ENCODE measurements at places on chromosomes 5 and 9.

GRCh38 chr5:73709536-73710129 is 83.6 kb downstream of the ARHGEF28 start:
- DNase-seq = no peak

DNA sequence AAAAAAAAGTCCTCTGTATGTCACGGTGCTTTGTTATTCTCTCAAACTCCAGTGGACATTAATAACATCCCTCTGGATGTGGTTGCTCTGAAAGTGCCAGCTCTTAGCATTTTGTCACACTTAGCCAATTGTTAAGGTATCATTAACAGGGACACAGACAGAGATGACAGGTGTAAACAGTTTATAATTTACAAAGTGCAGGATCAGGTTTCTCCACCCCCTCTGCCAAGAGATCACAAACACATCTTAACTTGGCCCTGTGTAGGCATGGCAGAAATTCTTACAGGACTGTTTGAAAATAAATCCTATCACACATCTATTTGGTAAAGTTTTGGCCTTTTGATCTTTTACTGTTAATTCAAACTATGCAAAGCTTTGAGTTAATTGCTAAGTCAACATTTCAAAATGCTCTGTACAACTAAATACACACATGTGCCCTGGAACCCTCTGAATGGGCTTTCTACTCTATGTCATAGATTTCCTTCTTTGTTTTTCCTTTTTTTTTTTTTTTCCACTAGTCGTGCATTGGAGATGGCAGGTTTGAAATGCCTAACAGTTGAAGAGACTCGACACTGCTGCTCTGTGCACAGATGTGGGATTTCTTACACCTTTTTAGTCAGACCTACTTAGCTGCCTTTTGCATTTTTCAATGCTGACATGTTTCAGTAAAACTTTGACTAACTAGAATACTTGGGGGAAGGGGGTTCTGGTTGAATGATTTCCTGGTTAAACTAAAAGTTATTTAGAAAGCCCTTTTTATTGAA is 41.7 kb downstream of the SEMA6A start:
- DNase-seq = no peak

DNA sequence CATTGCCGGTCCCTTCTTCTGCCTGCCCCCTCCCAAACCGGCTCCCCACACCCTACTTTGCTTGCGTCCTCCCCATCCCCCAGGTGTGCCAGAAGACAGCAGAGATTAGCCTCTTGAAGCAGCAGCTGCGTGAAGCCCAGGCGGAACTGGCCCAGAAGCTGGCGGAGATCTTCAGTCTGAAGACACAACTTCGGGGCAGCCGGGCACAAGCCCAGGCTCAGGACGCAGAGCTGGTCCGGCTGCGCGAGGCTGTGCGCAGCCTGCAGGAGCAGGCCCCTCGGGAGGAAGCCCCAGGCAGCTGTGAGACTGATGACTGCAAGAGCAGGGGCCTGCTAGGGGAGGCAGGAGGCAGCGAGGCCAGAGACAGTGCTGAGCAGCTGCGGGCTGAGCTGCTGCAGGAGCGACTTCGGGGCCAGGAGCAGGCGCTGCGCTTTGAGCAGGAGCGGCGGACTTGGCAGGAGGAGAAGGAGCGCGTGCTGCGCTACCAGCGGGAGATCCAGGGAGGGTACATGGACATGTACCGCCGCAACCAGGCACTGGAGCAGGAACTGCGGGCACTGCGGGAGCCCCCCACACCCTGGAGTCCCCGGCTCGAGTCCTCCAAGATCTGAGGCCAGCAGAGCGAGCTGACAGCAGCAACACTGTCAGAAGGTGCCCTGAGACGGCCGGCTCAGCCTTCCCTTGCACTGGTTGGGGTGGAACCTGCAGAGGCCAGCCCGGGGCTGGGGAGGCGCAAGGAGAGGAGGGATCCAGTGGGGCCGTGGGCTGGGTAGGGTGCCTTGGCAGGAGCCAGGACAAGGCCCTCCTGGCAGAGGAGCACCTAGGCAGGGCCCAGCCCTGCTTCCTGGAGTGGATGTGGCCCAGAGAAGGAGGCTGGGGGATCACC is 8.3 kb downstream of the N4BP3 start:
- no peak for DNase-seq

DNA sequence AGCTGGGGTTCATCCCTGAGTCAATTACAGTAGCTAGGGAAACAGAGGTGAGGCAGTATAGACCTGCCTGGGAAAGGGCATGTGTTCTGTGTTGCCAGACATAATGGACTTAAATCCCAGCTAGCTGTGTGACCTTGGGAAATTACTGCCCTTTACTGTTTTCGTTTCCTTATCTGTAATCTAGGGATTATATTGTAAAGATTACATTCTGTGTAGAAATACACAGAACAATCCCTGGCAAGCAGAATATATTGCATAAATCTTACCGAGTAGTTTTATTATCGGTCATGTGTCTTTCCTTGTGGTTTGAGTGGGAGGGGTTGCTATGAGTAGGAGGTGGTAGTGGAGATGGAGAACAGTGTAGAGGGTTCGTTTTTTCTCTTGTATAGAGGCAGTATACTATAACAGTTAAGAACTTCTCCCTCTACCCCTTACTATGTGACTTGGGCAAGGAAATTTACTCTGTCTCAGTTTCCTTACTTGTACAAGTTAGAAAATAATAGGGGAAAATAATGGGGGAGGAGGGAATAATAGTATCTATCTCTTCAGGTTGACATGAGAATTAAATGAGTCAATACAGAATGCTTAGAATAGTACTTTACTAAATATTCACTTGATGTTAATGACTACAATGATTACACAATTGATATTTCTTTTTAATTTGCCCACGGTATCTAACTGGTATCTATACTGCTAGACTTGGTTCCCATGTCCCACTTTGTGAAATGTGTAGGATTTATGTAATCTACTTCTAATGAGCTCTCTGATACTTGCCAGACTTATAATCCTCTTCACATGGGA is 7.1 kb upstream of the DMXL1 start:
- DNase-seq = no peak

GRCh38 chr9:33228606-33229005 is 11.4 kb upstream of the SPINK4 start:
- no peak for DNase-seq

- no peak for DNase-seq
Measured at GRCh38 chr5:173620784-173621183, 4.3 kb upstream of the BOD1 start.

GRCh38 chr9:84439250-84439649 is 98.7 kb upstream of the SLC28A3 start:
- no peak for DNase-seq

DNA sequence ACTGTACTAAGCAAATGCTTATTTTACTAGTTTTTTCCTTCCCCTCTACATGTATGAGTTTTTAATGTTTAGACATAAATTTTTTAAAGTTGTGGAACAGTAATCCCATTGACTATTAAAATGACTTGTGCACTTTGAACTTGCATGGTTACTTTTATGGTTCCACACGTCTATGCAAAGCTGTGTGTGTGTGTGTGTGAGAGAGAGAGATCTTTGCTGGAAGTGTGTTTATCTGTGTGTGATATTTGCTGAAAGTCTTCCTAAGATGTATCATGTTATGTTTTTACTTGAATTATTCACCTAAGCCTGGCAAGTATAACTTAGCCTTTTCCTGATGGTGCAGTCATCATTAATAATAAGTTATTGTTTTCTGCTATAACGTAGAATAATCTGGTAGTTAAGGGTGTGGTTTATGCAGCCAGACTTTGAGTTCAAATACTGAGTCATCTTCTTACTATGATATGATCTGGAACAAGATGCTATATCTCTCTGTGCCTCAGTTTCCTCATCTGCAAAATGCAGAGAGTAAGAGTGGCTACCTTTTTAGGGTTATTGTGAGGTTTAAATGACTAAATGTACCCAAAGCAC is 138.6 kb downstream of the SMARCA2 start:
- no peak for DNase-seq

DNA sequence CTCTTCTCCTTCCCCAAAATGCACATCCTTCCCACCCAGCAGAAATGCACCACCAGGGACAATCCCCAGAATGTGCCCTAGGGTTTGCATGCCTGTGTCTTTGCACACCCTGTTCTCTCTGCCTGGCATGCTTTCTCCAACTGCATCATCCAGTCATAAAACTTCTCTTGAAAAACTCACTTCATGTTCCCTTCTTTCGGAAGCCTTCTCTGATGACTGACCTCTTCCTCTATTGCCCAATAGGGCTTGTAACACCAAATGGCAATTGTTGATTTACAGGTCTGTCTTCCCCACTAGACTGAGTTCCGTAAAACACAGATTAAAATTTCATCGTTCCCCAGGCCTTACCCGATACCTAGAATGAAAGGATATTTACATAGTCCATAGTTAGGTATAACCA is 83.1 kb upstream of the SPOCK1 start:
- DNase-seq = no peak

- no peak for DNase-seq
Measured at GRCh38 chr5:10351199-10351905, 2.1 kb upstream of the MARCHF6 start.

DNA sequence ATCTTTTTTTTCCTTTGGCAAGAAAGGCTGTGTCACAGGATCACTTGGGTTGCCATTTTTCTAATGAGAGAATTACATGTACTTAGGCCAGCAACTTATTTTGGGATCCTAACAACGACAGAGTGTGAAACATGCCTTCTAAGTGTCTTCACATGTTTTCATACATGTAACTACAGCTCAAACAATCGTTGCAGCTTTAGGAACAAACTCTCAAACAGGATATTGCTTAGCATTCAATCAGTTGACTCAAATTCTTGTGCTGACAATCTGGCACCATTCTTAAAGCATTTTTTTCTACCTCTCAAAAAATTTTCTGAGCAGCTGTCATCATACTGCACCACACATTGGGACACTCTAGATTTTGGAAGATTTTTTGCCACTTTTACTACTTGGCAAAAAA is 435.5 kb downstream of the HINT1 start:
- DNase-seq = no peak

- no peak for DNase-seq
Measured at GRCh38 chr9:91114450-91114849, 247.3 kb downstream of the AUH start.

GRCh38 chr9:35029241-35029640 is 39.7 kb downstream of the DNAJB5 start:
- no peak for DNase-seq

DNA sequence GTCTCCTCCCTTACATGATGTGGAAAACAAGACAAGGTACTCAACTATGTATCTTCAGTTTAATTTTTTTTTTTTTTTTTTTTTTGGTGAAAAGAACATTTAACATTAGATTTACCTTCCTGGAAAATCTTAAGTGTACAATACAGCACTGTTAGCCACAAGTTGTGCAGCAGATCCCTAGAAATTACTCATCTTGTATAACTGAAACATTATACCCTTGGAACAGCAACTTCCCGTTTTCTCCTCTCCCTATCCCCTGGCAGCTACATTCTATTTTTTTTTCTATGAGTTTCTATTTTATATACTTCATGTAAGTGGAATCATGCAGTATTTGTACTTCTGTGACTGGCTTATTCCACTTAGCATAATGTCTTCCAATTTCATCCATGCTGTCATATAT is 421.9 kb upstream of the FTMT start:
- DNase-seq = no peak

DNA sequence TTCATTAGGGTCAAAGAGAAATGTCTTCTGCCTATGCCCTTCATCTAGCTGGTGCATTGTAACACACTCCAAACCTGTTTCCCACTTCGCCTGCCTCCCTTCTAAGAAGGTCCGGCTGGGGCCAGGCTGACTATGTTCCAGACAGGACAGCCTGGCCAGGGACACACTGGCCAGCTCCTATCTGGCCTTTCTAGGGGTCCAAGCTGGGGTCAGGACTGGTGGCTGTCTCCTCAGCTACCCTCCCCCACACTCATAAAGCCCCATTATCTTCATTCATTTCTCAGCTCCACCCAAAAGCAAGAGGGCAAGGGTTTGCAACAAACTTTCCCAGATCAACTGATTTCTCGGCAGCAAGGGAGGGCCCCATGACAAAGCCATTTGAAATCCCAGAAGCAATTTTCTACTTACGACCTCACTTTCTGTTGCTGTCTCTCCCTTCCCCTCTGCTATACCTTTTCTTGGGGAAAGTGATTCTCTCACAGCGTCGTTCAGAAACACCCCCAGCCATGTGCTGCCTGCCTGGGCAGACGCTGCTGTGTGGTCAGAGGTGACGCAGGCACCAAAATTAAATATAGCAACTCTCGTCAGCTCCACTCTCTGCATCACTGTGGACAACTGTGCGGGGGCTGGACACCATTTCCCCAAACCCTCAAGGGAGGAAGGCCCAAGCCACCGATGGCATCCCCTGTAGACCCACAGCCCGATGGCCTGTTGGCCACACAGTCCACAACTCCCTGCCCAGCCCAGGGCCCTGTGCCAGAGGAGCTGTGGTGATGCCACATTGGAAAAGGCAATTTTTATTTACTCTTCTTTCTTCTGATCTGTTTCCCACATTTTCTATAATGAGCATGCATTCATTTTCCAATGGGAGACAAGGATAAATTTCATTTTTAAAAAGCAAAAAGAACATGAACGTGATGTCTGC is 6.1 kb downstream of the IL13 start:
- DNase-seq = no peak

GRCh38 chr5:143037071-143037470 is 266.9 kb downstream of the ARHGAP26 start:
- peak; percentile 66 for DNase-seq

DNA sequence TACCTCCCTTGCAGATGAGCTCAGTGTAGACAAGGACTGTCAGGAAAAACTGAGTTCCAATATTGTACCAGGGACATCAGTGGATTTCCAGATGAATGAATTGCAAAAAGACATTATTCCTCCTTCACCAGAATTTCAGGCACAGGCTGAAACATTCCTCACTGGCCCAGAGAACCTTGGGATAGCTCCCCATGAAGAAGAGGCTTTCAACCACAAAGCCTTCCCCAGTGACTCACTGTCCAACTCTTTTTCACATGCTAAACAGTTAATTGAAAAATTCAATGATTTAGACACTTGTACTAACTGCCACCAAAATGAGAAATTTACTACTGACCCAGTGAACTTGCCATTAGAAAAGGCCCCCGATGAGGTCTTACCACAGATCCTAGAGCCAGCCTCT is 144.5 kb downstream of the UNC13B start:
- DNase-seq = no peak

GRCh38 chr9:118438810-118439209 is 734.6 kb downstream of the TLR4 start:
- no peak for DNase-seq

DNA sequence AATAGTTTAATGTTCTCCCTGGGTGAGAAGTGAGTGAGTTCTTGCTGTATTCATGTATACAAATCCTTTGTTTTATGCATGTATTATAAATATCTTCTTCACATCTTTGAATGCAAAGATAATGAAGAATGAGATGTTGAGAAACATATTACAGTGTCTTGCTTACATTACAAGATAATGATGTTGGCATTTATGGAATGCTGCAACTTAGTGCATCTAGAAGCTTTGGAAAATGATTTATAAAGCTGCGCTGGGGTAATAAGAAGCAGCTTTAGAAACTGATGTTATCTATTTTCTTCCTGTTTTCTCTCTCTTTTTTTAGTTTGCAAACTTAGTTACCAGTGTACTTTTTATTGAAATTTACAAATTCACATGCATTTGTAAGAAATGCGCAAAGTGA is 673.4 kb downstream of the KCTD16 start:
- no peak for DNase-seq
